ENCODE measurements at places on chromosomes 7 and 10.

- DNase-seq: no peak
- H3K27me3 ChIP-seq: no peaks in the 10 kb centered on the region
- H3K36me3 ChIP-seq: no peaks in the 10 kb centered on the region
- peaks cover 4% of the 10 kb centered on the region for H3K4me1 ChIP-seq
- no peak overlapping the region for H3K4me3 ChIP-seq
These were observed 18.4 kb downstream of the ZNRF2 start for GRCh38 chr7:30302656-30303311.

DNA sequence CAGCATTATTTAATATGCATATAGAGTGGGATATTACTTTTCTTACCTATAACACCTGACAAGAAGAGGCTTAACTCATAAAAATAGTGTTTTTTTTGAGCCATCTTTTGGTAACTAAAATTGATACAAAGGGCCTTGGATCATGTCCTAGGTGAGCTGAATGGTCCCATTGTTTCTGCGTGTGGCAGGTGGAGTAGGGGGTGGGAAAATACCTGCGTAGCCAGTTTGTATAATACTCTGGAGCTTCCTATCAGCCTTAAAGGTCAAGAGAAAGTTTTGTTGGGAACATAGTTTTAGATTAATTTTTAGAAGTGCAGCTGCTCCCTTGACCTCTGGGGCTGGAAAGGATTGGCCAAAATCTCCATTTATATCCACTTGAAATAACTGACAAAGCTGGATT lies 244.6 kb downstream of the PHTF2 start:
- DNase-seq: no peak
- peaks cover 17% of the 10 kb centered on the region for H3K27me3 ChIP-seq
- no peak overlapping the region for H3K27ac ChIP-seq
- no peak overlapping the region for H3K4me3 ChIP-seq
- peaks cover 6% of the 10 kb centered on the region for H3K4me1 ChIP-seq

DNA sequence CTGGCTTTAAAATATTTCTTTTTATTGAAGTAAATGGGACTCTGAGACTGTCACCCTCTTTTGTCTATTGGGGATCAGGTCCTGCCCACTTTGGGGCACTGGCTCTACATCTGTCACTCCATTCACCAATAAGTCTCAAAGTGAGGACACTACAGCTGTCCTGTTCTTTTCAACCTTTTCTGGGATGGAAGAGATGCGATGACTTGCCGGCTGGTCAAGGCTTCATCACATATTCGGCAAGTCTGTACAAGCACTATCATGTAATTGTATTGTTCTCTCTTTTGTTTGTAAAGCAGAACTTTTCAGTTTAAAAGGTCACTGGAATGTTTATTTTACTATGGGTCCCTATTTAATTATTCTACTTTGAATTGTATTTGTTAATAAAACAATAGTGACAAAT lies 17.7 kb upstream of the SP8 start:
- H3K36me3 ChIP-seq: no peaks in the 10 kb centered on the region
- no peaks in the 10 kb centered on the region for H3K4me1 ChIP-seq
- H3K27me3 ChIP-seq: no peaks in the 10 kb centered on the region
- H3K4me3 ChIP-seq: no peak overlapping the region
- DNase-seq: no peak

GRCh38 chr7:36160313-36160712 lies 7.3 kb downstream of the EEPD1 start:
- H3K27me3 ChIP-seq: no peaks in the 10 kb centered on the region
- no peak overlapping the region for H3K27ac ChIP-seq
- DNase-seq: no peak
- H3K36me3 ChIP-seq: no peaks in the 10 kb centered on the region
- H3K4me3 ChIP-seq: no peak overlapping the region
- H3K4me1 ChIP-seq: peaks cover 13% of the 10 kb centered on the region

- no peak overlapping the region for H3K27ac ChIP-seq
- no peaks in the 10 kb centered on the region for H3K4me1 ChIP-seq
- no peaks in the 10 kb centered on the region for H3K27me3 ChIP-seq
- H3K4me3 ChIP-seq: no peak overlapping the region
- no peak for DNase-seq
These were observed 17.8 kb downstream of the VWC2 start for GRCh38 chr7:49791088-49791741.

DNA sequence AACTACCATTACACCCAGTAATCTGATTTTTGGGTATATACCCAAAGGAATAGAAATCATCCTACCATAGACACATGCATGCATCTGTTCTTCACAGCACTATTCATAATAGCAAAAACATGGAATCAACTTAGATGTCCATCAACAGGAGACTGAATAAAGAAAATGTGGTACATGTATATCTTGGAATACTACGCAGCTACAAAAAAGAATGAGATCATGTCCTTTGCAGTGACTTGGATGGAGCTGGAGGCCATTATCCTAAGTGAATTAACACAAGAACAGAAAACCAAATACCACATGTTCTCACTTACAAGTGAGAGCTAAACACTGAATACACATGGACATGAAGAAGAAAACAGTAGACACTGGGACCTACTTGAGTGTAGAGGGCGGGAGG lies 254.9 kb downstream of the CACNA2D1 start:
- H3K27ac ChIP-seq: no peak overlapping the region
- H3K4me3 ChIP-seq: no peak overlapping the region
- no peaks in the 10 kb centered on the region for H3K27me3 ChIP-seq

DNA sequence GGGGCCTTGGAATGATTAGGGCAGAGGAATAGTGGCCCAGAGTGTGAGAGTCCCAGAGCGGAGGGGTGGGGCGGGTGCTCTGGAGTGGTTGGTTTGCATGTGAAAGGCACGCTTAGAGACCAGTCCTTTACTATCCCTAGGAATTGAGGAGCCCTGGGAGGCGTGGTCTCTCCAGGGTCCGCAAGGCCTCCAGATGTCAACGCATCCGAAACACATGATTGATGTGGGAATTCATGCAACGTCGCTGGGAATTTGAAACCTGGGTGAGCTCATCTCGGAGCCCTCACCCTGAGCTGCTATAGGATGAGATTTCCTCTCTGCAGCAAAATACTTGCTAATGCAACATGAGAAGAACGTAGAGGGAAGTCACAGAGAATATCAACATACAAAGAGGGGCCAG lies 51.2 kb downstream of the NPTX2 start:
- no peaks in the 10 kb centered on the region for H3K4me1 ChIP-seq
- H3K4me3 ChIP-seq: no peak overlapping the region
- DNase-seq: peak; percentile 18
- H3K36me3 ChIP-seq: no peaks in the 10 kb centered on the region
- H3K27me3 ChIP-seq: no peaks in the 10 kb centered on the region

DNA sequence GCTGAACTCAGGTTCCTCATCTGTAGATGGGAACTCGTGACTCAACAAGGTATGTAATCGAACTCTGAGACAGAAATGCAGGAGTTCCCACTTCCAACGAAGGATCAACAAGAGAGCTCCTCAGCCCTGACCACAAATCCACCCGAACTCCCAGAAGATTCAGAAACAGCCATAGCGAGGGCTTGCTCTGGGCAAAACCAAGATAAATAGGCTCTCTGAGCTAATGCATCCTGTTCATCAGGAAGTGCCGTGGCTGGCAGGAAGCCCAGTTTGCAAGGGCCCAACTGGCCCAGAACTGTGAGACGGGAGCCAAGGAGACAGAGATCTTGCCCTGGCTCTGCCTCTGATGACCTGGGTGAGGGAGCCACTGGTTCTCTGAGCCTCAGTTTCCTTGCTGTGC lies 141.7 kb upstream of the PFKP start:
- DNase-seq: peak; percentile 84
- no peaks in the 10 kb centered on the region for H3K36me3 ChIP-seq
- no peaks in the 10 kb centered on the region for H3K27me3 ChIP-seq
- H3K4me3 ChIP-seq: no peak overlapping the region
- no peak overlapping the region for H3K27ac ChIP-seq

DNA sequence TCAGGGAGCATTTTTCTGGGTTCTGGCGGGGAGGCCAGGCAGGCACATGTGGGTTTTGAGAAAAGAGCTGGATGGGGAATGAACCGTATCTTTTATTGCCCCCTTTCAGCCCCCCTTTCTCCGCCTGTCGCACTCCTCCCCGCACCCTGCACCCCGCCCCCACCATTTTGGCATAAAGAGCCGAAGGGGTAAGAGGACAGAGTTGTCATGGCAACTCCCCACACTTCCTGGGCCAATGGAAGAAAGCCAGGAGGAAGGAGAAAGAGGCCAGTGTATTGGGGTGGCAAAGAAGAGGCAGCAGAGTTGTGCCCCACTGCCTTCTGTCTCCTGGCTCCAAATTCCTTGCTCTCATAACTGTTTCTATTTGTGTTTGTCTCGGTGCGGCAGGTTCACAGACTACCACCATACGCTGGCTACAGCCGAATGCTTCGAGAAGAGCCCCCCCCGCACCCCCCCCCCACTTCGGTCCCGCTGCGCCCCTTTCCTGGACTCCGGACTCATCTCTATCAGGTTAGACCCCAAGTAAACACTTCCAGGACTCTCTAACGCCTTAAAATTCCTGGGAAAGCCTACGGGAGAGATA lies 3.4 kb downstream of the KCNIP2 start:
- peak overlapping the region; percentile 43 for H3K4me3 ChIP-seq
- no peak for DNase-seq
- H3K27ac ChIP-seq: no peak overlapping the region
- H3K4me1 ChIP-seq: peaks cover 76% of the 10 kb centered on the region
- H3K36me3 ChIP-seq: no peaks in the 10 kb centered on the region

DNA sequence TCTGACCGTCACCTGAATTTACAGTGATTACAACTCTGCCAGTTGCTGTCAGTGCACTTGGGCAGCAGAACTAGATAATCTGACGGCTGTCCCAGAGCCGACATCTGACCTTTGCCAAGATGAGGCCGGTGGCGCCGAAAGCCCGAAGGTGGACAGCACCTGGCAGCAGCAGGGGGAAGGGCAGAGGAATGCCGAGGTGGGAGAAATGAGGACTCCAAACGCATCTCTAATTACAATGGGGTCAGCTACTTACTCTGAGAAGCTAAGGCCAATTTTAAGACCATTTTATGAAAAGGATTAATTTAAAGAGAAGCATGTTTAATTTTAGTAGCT lies 33.8 kb downstream of the TRIM8 start:
- no peaks in the 10 kb centered on the region for H3K36me3 ChIP-seq
- H3K27me3 ChIP-seq: no peaks in the 10 kb centered on the region
- DNase-seq: no peak
- H3K4me1 ChIP-seq: peaks cover 63% of the 10 kb centered on the region
- peak overlapping the region; percentile 15 for H3K27ac ChIP-seq
- H3K4me3 ChIP-seq: no peak overlapping the region

- peaks cover 16% of the 10 kb centered on the region for H3K4me1 ChIP-seq
- no peaks in the 10 kb centered on the region for H3K27me3 ChIP-seq
- H3K4me3 ChIP-seq: peak overlapping the region; percentile 29
- H3K36me3 ChIP-seq: no peaks in the 10 kb centered on the region
- no peak for DNase-seq
These were observed 41.6 kb upstream of the EPHB6 start for GRCh38 chr7:142813226-142813625.

GRCh38 chr10:111837985-111838384 lies 345.6 kb downstream of the GPAM start:
- H3K27me3 ChIP-seq: no peaks in the 10 kb centered on the region
- H3K36me3 ChIP-seq: no peaks in the 10 kb centered on the region
- H3K4me3 ChIP-seq: no peak overlapping the region
- H3K27ac ChIP-seq: no peak overlapping the region

DNA sequence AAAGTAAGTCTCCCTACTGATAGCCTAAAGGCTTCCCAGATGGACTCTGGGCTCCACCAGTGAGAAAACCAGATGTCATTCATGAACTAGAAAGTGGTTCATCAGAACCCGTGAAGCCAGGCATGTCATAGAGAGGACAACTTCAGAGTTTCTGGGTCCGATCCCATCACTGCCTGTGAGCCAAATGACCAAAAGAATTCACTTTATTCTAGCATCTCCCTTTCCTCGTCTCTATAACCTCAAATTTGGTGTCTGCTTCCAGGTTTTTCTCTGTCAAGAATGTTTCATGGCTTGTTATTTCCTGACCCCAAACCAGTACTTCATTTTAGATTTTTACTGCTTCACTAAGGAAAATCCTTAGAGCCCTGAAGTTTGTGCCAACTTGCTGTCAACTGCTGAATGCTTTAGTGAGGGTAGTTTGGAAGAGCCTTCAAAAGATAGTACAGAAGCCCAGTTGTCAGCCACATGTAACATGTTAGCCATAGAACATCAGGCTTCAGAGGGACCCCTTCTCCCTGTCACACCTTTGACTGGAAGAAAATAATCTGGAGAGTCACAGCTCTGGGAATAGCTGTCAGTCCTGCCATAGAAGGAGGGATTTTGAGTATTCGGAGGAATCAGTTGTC lies 34.0 kb downstream of the ITGB8 start:
- no peaks in the 10 kb centered on the region for H3K4me1 ChIP-seq
- no peak overlapping the region for H3K4me3 ChIP-seq
- DNase-seq: no peak
- H3K27me3 ChIP-seq: peaks cover 5% of the 10 kb centered on the region
- H3K27ac ChIP-seq: no peak overlapping the region

GRCh38 chr10:6567203-6567703 lies 12.8 kb downstream of the PRKCQ start:
- H3K27ac ChIP-seq: no peak overlapping the region
- H3K27me3 ChIP-seq: no peaks in the 10 kb centered on the region
- no peak for DNase-seq
- peaks cover 30% of the 10 kb centered on the region for H3K4me1 ChIP-seq
- H3K4me3 ChIP-seq: no peak overlapping the region

- H3K36me3 ChIP-seq: no peaks in the 10 kb centered on the region
- H3K27ac ChIP-seq: no peak overlapping the region
- DNase-seq: peak; percentile 60
- no peaks in the 10 kb centered on the region for H3K27me3 ChIP-seq
These were observed 52.9 kb downstream of the C10orf120 start for GRCh38 chr10:122646511-122647382.

DNA sequence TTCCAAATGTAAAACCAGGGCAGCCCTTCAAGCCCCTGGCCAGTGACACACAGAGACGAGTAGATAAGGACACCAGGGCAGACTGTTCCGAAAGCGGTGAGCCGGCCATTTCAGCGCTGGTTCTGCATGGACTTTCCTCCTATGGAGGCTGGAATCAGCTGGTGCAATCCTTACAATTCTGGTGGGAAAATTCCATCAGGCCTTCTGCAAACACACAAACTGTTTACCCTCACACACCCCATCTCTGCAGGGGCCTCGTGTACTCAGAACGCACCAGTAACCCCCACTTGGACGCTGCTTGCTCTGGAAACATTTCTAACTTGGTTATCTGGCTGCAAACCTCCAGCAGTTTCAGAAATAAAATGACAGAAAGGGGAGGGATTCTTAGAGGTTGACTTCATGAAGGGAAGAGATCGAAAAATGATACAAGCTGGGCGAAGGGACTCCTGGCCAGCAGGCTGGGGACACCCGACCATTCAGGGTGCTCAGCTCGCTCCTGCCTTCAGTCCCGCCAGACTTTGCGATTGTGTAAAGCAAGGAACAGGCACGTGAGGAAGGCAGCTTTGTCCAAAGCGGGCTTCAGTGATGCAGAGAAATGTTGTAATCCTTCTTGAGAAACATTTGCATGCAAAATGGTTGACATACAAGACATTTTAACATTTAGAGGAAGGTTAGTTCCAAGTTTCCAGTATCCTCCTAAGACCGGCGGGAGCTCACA lies 19.7 kb upstream of the SHH start:
- H3K27me3 ChIP-seq: peaks cover 8% of the 10 kb centered on the region
- peak; percentile 40 for DNase-seq
- H3K4me1 ChIP-seq: no peaks in the 10 kb centered on the region
- H3K36me3 ChIP-seq: no peaks in the 10 kb centered on the region
- no peak overlapping the region for H3K4me3 ChIP-seq
- H3K27ac ChIP-seq: no peak overlapping the region

All from spleen (tissue), 13 donors.